ENCODE measurements at places on chromosomes 11 and 22.

DNA sequence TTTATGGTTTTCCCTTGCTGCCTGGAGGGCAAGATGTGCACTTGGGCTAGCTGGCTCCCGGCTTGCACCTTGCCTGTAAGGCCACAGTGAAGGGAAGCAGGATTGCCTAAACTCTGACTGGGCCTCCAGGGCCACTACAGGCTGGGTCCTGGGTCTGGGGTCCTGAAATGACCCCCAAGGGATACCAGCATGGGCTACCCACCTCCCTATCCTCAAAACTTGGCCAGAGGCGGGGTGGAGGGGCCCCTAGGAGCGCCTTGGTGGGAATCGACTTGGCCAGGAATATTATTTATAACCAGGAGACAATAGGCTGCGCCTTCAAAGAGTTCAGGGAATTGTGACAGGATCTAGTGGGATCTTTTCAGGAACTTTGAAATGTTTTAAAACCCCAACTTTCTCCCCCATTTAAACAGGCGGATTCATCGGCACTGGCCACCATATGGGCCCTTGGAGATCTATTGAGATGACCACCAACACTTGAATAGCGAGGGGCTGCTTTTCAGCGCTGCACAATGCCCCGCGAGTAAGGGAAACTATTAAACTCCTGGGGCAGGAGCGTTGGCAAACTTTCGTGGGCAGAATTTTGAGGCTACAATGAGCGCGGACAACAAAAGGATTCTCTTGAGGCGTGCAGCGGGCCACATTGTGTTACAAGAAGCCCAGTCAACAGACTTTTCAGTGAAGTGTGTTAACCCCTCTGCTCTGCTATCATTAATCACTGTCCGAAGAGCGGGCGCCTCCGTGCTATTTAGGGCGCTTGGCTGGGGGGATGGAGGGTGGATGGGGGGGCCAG is 15.2 kb downstream of the PAX6 start:
- ATAC-seq: no peak

DNA sequence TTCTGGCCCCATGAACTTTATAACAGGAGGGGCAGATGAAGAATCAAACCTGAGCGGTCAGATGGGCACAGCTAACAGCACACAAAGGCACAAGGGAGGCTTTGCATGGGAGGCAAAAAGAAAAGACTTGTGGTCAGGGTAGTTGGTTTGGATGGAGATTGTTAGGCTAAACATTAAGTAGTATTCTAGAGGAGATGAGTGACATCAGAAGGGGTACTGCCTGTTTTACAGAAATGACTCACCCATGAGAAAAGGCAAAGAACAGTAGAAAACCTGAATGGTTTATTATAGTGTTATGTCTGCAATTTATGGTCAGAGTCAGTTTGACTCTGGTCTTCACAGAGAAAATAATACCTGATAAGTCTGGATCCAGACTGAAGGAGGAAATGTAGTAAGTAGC is 129.8 kb upstream of the KIRREL3 start:
- no peak for ATAC-seq

GRCh38 chr11:60970890-60971289 is 590 bp upstream of the CD6 start:
- no peak for ATAC-seq

- ATAC-seq: no peak
Observed at GRCh38 chr22:50010676-50011446, 1.7 kb downstream of the IL17REL start.
